Renal cortical epithelial cell (primary cell): ENCODE measurements at places on chromosomes 11 and 22. TPM values are rescaled to one million over a fixed set of nuclear protein-coding genes. Genes with fewer than 3 reads are reported as not detected.

The SYCE3 gene
- not detected in 2 replicates for total RNA-seq

The TRMT2A gene
- total RNA-seq, result 28.8 and 29.3 TPM in 2 replicates

The SNX15 gene
- total RNA-seq, result 10.4 and 13.3 TPM in 2 replicates

The SLC5A1 gene
- total RNA-seq, result not detected in 2 replicates

DNA sequence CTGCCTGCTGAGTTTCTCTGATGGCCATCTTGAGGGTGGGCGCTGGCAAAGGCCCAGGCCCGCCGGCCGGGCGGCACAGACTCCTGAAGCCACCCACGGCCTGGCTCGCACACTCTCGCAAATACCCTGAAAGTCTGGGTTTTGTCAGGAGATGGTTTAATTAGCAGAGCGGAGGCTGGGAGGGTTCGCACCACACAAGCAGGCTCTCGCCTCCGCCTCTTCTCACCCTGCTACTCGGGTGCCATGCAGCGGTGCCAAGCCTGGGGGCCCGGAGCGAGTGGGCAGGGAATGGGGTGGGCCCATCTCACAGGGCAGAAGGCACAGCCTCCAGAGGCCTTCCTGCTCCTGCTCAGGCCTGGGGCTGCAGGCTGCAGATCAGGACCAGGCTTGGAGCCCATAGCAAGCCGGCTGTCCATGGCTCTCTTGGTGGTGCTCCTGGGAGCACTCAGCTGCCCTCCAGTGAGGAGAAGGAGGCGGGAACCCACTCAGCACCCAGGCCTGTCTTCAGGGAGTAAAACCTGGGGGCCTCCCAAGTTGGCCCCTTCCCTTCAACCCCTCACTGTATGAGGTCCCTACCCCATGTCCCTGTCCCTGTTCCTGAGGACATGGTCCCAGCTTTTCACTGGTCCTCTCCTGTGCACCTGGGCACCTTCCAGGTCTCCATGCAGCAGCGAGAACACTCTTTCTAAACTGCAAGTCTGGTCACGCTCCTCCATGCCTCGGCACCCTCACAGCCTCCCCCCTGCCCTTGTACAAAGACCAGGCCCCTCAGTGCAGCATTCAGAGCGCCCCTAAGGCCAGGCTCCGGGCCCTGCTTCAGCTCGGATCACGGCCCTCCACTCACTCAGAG, 62.0 kb downstream of the FLRT1 start:
- DNase-seq, result no peak

DNA sequence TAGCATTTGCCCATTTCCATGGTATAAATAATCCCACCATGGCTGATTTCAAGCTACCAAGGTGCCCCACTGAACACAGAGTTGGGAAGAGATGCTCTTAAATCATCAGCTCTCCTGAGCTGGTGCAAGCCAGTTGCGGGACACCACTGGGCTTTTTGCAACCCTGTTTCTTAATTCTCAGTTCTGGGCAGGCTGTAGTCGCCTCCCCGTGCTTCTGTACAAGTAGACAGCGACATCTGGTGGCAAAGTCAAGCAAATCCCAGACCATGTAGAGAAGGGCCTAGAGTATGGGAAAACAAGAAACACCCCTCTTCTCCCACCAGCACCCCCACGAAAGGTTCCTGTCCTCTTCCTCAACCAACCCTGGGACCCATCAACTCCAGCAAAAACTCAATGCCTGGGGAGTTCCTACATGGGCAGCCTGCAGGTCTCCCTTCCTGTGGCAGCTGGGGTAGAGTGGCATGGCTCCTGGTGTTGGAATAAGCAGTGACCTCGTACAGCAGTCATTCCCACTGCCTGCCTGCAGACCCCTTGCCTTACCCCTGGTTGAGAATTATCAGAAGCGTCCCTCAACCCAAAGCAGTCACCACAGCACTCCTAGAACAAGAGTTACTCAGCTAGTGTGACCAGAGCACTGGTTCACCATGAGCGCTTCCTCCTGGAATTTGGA, 68.4 kb downstream of the IGLL5 start:
- DNase-seq, result peak; percentile 43

GRCh38 chr11:79547256-79547655, 106.4 kb upstream of the TENM4 start:
- DNase-seq, result peak; percentile 14

DNA sequence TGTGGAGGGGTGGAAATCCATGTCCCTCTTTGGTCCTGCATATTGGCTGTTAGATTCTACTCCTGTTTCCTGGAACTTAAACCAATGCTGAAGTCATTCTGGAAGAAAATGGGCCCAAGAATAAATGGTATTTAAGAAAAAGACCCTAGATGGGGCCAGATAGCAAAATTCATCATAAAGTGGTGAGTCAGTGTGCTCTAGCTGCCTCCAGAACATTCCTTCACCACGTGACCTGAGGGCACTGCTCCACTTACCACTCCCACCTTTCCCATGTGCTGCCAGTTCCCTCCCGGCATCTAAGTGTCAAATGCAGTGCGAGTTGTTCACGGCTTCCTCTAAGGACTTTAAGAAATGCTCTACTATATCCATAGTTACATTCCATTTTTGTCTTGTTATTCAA, 30.9 kb upstream of the NAP1L4 start:
- DNase-seq, result peak; percentile 71

- no peak for DNase-seq
These were observed 499.1 kb downstream of the MN1 start for GRCh38 chr22:27302501-27302900.

DNA sequence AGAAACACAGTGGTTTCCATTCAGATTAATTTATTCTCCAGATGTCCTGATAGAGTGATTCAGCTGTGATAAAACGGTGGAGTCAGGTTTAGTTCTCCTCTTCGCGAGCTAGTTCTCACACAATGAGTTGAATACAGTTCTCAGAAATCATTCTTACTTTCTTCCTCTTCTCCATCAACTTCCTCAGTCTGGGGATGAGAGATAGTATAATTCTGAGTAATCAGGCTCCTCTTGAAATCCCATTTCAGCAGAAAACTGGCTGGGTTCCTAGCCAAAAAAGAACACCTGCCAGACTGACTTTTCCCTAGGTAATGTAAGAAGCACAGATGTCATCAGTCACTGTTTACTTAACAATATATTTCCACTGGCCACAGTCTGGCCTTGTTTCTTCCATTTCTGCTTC, 76.7 kb downstream of the SVIP start:
- DNase-seq, result no peak
